ENCODE measurements at places on chromosomes 16 and 17.

- DNase-seq, result no peak
Observed at GRCh38 chr17:5361426-5361825, 58.0 kb downstream of the NUP88 start.

DNA sequence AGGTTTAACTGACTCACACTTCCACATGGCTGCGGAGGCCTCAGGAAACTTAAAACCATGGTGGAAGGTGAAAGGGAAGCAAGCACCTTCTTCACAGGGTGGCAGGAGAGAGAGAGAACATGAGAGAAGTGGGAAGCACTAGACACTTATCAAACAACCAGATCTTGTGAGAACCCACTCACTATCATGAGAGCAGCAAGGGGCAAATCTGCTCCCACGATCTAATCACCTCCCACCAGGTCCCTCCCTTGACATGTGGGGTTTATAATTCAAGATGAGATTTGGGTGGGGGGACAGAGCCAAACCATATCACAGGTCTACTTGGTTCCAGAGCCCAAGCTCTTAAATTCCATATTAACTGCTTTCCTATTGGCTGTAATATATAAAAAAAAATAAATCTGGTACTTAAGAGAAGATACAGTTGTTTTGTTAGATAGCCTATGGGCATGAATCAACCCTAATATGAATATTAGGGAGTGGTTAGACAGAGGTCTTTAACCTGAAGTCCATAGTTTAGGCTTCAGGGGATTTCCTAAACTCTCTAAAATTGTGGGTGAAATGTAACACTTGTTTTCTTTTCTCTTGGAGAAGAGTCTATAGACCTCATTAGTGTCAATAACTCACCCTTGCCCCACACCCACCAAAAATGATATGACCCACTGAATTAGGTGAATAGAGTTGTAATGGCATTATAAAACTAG, 56.7 kb downstream of the SKAP1 start:
- DNase-seq, result no peak

GRCh38 chr17:78092794-78093324, 35.7 kb downstream of the TMC6 start:
- DNase-seq, result no peak

DNA sequence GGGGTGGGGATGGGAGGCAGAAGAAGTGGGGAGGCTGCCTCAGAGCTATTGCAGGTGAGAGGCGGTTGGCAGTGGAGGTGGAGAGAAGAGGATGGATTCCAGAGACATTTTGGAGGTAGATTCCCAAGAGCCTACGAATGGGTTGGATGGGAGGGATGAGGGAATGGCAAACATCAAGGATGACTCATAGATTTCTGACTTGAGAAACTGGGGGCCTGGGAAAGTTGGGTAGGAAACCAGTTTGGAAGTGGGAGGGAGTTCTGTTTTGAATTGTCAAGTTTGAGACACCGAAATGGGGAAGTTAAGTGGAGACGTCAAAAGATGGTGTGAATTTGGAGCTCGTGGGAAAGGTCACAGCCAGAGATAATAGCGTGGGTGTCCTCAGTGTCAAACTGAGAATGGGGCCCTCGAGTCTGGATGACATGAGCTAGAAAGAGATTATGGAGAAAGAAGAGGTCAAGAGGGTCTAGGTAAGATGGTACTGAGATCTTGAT, 6.2 kb upstream of the CYLD start:
- no peak for DNase-seq

DNA sequence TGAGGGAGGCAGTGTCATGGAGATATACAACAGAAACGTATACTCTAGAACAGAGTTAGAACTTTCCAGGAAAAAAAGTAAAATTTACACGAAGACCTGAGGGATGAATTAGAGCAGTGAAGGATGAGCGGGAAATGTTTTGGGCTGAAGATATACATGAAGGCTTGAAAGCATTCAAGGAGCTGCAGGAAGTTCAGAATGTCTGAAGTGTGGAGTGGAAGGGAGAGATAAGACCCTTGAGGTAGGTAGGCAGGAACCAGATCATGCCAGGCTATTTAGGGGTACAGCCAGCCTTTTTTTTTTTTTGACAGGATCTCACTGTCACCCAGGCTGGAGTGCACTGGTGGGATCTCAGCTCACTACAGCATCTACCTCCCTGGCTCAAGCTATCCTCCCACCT, 3.2 kb upstream of the NLK start:
- no peak for DNase-seq

GRCh38 chr17:40060887-40061608, 1.7 kb upstream of the THRA start:
- no peak for DNase-seq

DNA sequence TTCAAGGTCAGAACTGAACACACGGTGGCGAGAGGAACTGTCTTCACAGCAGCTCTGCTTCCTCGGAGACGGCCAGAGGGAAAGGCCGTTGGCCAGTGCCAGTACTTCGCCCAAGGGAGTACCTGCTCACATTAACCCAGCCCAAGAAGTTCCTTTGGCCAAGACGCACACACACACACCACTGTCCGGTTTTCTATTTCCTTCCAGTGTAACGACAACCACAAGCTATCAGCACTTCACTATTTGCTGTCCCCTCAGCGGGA, 744 bp upstream of the GGNBP2 start:
- peak; percentile 40 for DNase-seq

GRCh38 chr16:57240851-57241250, 4.2 kb upstream of the ARL2BP start:
- peak; percentile 22 for DNase-seq

DNA sequence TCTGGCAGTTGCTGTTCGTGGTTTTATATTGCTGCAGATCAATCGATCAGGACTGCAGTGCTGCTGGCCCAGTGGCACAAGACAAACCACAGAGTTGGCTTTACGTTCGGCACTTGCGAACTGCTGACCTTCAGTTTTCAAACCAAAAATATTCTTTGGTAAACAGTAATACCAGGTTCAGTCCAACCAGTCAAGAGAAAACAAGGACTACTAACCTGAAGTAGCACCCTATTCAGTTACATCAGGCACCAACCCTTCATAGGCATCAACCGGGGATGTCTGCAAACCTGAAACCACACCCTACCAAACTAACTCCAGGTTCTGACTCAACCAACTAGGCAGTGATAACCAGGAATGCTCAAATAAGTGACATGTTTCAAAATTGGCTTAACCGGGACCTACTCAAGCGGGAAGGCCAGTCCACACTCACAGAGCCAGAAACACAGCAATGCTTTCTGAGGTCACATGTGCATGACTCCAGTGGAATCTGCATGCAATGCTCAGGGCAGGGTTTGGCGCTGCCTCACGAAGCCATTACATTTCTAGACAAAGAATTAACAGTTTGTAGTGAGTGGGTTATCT, 91.1 kb downstream of the SMG6 start:
- no peak for DNase-seq

DNA sequence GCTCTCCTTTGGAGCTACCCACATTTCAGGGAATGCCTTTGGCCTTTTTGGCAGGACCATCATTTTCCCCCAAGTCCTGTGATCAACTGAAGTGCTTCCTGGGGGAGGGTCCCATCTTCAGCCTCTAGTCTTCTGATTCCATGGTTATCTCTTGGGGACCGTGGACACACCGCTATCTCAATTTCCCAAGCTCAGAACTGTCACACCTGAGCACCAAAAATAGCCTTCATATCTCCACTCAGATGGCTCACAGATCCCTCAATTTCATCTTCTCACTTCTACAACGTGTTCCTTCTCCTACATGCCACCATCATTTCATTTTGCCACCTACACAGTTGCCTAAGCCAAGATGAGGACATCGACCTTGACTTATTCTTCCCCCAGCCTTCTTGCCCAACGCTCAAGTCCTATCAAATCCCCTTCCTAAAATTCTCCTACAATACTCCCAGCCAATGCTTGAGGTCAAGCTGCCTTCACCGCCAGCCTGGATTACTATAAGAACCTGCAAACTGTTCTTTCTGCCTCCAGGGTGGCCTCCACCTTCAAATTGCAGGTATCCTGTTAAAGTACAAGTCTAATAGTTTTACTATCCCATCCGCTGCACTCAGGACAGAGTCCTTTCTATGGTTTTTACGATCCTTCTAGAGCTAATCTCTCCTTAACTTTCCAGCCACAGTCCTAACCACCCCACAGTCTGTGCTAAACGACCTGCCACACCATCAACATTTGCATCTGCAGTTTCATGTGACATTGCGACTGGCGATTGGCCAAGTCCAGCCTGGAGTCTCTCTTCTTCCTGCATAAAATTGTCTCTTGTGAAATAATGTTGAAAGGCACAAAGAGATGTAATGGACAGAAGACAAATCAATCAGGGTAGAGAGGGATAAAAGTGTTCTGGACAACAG, 6.2 kb downstream of the ATP6V0D1 start:
- no peak for DNase-seq

DNA sequence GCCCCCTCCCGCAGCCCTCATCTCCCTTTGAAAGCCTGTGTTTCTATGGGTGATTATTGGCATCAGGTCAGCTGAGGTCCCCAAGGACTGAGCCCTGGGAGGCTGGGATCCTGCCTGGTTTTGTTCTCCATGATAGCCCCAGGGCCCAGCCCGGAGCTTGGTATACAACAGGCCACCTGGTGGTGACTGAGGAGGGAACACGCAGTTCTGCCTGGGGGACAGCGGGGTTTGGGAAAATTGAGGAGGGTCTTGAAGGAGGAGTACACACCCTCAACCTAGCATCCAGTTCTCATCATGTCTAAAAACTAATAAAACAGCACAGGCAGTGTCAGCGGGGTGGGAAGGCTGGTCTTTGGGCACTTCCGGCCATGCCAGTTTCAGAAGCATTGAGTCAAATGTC, 335.1 kb downstream of the CPPED1 start:
- no peak for DNase-seq

All from CD4-positive, alpha-beta T cell treated with Interferon alpha-2 for 1 hour (primary cell).